ENCODE measurements at places on chromosomes 4 and X.

DNA sequence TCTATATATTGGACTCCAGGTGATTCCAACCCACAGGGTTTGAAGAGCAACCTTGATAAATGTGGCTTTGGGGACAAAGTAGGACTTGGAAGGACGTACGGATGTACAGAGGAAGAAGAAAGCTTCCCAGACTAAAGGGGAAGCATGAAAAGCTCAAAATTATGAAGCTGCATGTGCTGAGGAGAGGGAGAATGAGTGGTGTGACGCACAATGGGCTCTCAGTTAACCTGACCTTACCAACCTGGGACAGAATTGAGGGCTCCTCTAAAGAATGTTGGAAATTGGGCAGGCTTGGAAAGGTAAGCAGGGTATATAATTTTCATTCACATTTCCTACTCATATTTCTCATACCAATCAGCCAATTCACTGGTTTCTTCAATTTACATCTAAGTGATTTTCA, 10.5 kb upstream of the TIGD2 start:
- DNase-seq, result no peak

GRCh38 chr4:108972613-108973283, 209.9 kb upstream of the ETNPPL start:
- DNase-seq, result no peak

DNA sequence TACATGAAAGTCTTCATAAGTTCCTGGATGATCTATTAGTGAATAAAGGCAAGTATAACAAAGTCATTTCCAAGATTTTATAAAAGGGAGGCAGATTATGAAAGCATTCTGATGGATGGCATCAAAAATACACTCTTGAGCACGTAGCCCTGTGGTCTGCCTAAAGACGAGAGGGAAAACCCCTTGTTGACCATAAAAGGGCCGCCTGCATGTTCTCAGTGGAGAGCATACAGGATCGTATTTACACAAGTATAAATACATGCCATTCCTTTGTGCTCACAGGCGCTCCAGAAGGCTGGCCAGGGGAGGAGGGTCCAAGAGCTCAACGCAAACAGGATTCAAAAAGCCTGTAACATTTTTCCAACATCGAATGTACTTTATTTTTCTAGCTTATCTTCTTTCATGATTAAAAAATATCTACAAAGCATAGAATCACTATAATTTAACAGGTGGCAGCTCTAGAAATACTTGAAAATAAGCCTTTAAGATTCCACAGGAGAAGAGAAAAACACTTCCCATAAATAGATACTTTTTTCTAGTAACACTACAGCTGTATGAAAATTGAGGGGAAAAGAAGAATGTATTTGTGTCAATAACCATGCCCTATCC, 29.6 kb downstream of the PDGFC start:
- peak; percentile 88 for DNase-seq

- no peak for DNase-seq
These were observed 255.1 kb upstream of the GPC4 start for GRCh38 chrX:133670383-133670782.

DNA sequence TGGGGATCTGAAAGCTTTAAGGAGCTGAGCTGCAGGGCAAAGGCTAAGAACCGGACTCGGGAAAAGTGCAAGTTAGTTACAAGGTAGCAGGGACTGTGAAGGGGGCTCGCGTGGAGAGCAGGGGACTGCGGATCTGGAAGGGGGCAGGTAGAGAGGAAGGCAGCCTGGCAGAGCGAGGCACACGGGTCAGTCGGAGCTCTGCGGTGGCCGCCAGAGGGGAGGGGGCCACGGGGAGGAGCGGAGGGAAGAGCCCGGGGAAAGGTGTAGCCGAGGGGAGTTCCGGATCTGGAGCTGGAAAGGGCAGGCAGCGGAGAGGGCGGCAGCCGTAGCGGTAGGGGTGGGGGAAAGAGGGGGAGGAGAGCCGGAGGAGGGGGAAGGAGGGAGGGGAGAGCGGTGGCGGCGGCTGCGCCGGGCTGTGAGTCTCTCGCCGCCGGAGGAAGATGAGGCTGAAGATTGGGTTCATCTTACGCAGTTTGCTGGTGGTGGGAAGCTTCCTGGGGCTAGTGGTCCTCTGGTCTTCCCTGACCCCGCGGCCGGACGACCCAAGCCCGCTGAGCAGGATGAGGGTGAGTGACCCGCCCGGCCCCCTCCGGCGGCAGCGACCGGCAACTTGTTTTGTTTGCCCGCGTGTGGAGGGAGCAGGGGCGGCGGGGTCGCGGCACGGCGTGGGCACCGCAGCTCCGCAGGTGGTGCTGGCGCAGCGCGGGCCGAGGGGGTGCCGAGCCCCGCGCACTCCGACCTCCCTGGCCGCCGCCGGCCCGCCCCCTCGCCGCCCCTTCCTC, at the start of gene GALNT7:
GALNT7 (plus strand) TSS at position 416 of the 782 bp plus-strand sequence; CDS start at position 441, 25 bp downstream.
- peak; percentile 62 for DNase-seq

DNA sequence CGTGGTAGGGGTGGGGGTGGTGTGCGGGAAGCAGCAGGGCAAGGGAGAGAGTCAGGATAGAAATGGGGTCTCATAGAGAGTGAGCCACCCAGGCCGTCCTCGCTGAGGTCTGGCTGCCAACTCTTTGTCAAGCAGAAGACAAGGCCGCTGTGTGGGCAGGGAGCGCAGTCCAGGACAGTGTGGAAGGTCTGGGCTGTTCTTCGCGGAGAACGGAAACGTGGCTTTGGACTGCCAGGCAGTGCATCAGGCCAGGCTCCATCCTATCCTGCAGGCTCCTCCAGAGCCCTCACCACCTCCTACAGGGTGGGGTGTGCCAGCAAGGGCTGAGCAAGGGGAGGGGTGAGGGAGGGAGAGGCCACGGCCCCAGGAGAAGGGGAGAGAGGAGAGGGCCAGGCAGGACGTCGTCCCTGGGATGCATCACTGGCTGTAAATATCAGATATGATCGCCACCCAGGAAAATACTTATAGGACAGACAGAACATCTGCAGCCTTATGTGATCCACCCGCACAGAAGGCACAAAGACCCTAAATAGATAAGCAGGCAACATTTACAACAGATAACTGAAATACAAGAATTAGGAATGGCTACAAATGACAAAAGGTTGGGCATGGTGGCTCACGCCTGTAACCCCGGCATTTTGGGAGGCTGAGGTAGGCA, 85.3 kb downstream of the ABLIM2 start:
- no peak for DNase-seq

DNA sequence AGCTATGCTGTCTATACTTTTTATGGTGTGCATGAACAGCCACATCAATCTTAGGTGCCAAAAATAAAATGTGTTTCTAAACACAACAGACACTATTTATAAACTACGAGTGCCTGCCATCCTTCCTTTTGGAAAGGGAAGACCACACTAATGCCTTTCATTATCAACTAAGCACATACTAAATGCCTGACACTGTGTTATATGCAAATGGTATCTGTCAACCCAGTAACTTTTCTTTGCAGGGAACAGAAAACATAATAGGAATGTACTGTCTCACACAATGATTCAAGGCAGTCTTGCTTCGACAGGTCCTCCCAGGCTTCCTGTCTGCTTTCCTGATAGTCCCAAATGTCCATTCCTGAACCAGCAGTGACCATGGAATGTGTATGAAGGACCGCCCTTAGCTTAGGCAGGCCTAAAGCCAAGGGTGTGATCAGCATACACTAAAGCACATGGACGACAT, 43.8 kb downstream of the ADGRA3 start:
- DNase-seq, result no peak

DNA sequence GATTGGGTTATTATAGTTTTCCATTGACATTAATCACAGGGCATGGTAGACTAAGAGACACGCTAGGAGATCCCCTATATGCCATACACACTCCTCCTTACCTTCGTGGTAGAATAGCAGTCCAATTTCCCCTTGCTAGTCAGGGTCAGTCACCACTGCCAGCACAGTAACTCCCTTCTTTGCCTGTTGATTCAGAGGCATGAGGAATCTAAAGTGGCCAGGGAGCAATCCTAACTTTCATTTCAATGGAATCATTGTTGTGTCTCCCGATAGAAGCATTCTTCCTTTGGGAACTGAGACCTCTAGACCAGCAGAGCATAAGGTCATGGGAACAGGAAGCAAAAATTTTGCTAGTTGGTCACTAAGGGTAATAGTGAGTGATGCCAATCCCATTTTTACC, 51.1 kb downstream of the COL25A1 start:
- no peak for DNase-seq

GRCh38 chr4:113711883-113712662, 49.5 kb downstream of the CAMK2D start:
- no peak for DNase-seq

- no peak for DNase-seq
These were observed 325.2 kb downstream of the CAMK2D start for GRCh38 chr4:113436360-113436759.

DNA sequence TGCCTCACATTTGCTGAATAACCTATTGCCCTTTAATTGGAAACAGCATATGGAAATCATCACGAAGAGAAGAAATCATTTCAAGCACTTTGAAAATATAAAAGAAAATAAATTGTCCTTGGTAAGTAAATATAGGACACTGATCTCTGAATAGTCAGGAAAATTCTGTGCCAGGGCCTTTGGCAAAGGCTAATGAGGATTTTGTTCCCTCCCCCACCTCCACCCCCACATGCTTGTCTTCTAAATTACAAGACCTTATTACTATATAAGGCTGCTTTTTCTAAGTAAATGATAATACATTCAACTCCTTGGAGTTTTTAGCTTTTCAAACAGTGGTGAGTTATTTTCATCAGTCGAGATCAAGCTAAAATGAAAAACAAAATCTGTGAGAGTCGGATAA, 15.8 kb downstream of the SYNPO2 start:
- no peak for DNase-seq

- no peak for DNase-seq
These were observed 52.8 kb upstream of the CCDC149 start for GRCh38 chr4:24965627-24966026.

- DNase-seq, result no peak
These were observed 7.6 kb downstream of the L1CAM start for GRCh38 chrX:153878345-153878744.

DNA sequence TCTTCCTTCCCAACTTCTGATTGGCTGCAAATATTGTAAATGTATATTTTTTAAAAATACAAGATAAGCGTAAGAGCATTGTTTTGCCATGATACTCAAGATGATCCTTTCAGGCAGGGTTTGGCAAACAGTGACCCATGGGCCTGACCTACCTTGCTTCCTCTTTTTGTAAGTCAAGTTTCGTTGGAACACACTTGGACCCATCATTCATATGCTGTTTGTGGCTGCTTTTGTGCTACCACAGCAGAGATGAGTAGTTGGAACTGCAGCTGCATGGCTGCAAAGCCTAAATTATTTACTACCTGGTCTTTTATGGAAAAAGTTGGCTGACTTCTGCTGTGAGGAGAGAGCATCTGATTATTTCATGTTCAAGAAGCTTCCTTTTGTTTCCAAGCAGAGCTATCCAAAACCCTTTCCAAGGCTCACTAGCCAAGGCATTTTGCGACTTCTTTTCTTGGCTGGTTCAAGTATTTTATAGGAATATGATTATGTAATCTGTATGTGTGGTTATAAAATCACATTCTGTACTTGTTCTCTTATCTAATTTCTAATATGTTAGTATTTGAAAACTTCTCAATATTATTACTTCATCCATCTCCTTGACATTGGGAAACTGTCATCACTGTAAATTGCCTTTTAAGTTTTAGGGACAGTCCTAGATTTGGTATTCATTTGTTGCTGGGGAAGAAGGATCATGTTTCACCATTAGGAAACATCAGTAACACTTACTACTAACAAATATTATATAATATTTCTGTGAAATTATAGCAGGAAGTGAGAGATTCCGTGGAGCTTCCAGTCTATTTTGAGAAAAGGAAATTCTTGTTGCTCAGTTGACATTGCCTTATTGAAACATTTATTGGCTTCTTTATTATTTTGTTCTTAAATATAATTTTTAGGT, 109.2 kb downstream of the ARHGAP10 start:
- no peak for DNase-seq

DNA sequence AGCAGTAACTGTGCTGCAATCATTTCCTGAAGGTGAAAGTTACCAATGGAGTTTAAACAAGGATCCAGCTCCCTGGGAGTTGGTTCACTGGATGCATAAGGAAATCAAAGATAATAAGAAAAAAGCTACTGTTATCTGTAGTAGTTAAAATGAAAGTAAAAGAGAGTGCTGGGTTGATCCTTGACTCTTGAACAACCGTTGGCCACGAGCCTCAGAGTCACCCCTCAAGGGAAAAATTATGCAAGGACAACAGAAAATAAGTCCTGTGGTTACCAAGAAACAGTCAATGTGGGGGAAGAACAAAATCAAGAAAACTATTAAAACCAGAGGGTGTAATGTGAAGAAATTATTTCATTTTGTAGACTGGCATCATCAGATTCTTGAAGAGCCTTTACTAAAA, 49.7 kb upstream of the DDIT4L start:
- no peak for DNase-seq

DNA sequence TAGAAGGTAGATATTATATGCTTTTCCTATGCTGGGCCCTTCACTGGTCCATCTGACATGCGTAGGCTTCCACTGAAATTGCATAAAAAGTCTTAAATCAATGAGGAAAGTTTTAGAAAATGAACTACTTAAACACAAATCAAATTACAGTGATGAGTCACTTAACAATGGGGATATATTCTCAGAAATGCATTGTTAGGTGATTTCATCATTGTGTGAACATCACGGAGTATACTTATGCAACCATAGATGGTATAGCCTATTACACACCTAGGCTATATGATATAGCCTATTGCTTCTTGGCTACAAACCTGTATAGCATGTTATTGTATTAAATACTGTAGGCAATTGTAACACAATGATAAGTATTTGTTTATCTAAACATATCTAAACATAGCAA, 10.3 kb downstream of the STAP1 start:
- DNase-seq, result no peak

- DNase-seq, result no peak
These were observed 71.2 kb downstream of the MSX1 start for GRCh38 chr4:4930677-4931076.

DNA sequence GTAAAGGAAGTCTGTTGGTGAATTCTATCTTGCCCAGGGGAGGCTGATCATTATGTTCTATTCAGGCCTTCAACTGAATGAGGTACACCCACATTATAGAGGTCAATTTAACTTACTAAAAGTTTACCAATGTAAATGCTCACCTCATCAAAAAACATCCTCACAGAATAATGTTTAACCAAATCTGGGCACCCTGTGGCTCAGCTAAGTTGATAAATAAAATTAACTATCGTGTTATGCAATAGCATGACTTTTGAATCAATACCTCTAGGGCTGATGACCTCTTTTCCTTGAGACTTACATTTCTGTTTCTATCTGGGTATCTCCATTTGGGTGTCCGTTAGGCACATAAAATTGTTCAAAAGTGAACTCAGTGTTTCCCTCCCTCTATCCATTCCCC, 203.1 kb downstream of the TEX13C start:
- no peak for DNase-seq

- DNase-seq, result no peak
These were observed 230.9 kb upstream of the GPC4 start for GRCh38 chrX:133645977-133646718.

GRCh38 chr4:10582059-10582686, 102.4 kb downstream of the CLNK start:
- DNase-seq, result peak; percentile 16

DNA sequence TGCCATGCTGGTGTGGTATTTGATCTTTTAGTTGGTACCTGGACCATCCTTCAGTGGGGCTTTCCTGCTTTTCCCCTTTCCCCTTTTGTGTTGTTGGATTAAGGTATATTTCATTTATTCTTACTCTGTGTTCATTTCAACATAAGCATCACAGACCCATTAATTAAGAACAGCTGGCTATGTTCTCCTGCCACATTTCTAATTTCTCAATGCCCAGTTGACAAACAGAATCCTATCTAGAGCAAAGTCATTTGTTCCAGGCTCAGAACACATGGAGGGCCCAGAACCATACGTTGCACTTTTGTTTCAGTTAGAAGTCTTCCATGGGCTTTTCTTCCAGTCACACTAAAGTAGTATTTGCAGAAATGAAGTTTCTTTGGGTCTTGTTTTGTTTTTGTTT, 46.1 kb upstream of the EOLA2 start:
- DNase-seq, result no peak

GRCh38 chr4:44118971-44119680, 329.5 kb downstream of the KCTD8 start:
- DNase-seq, result no peak
